CD4-positive, alpha-beta T cell treated with Interleukin-1 beta for 1 hour (primary cell): ENCODE measurements at places on chromosomes 7 and 10.

DNA sequence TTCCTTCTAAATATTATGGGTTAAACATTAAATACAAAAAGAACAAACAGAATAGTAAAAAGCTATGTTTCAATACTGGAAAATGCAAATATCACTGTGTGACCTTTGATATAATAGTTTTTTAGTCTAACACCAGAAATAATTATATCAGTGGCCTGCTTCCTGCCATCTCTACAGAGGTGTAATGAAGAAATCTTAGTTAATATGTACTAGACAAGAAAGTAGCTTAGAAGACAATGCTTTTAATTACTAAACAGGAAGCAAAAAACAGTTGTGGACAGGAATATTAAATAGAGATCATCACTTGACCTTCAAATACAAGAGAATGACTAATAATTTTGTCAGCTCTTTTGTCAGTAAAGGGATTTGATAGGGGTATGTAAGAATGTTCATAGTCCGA lies 47.4 kb upstream of the LRRN3 start:
- DNase-seq, result no peak

GRCh38 chr7:87510411-87510875 lies 35.0 kb upstream of the ABCB4 start:
- DNase-seq, result no peak

DNA sequence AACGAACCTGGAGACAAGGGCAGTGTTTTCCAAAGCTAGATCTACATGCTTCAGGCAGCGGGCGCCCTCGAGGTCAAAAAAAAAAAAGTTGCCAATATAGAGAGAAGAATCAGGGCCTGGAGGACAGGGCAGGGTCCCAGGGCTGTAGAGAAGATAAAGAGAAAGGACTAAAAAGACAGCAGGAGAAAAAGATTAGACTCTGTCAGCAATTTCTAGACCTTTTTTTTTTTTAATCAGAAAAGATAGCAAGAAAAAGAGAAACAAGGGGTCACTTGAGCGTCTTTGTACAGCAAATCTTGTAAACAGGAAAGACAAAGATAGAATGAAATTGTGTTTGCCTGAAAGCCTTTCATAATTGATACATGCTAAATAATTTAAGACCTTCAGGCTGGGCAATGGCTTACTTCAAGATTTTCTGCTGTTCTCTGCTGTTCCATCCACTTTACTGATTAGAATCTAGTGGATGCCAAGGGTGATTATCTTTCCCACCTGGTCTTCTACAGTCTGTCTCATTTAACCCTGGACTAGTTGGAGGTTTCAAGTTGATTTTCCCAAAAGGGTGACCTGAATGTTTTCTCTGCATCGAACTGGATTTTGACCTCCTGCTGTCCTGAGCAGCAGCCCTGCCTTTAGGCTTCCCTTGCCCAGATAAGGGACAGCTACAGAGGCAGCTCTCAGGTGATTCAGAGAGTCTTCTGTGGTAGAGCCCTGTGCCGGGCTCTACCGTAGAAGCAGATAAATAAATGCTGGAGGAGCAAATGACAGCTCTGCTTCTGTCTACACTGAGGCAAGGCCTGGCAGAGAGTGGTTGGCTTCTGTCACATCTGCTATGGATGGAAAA lies 5.1 kb downstream of the LMOD2 start:
- no peak for DNase-seq

DNA sequence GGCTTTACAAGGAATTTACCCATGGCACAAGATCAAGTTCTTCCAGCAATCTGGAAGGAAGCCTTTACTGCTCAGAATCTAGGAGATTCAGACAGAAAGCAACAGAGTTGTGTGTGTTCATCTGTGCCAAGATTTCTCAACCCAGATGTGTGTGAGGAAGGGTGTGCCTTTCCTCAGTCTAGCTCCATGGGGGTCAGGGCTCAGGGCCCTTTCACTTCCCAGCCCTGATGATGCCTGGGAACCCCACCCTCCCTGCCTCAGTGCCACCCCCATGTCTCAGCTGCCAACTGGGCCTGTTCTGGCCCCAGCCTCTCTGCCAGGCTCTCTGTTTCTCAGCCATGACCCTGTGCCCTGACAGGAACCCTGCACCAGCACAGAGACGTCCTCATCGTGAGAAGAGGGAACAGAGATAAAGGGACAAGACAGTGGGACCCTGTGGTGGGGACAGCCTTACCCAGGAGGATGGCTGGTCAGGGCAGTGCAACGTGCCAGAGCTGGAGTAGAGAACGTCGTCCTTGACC lies 102.0 kb downstream of the VIPR2 start:
- DNase-seq, result no peak

DNA sequence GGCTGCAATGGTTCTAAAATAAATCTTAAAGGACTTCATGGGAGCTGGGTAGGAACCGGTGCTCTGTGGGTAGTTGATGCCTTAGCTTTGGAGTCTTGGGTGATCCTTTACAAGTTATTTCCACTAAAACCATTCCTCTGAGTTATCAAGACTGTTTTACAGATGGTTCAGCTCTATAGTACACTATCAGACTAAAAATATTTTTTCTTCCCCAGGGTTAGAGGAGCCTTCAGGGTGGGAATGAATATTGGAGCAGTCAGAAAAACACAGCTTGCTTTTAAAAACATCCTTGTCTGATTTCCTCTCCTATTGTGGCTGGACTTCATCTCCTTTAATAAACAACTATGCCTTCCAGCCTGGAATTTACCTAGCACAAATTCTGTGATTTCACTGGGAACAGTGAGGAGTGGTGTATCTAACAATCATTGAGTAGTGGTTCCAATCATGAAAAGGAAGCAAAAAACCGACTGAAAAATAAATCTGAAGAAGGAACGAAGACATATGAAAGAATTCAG lies 102.6 kb upstream of the AFAP1L2 start:
- no peak for DNase-seq

- no peak for DNase-seq
Measured at GRCh38 chr10:1320739-1321320, 264.6 kb downstream of the WDR37 start.
